ENCODE measurements at places on chromosomes 4 and X.

- no peak for DNase-seq
Observed at GRCh38 chr4:151860561-151861093, 99.8 kb upstream of the GATB start.

DNA sequence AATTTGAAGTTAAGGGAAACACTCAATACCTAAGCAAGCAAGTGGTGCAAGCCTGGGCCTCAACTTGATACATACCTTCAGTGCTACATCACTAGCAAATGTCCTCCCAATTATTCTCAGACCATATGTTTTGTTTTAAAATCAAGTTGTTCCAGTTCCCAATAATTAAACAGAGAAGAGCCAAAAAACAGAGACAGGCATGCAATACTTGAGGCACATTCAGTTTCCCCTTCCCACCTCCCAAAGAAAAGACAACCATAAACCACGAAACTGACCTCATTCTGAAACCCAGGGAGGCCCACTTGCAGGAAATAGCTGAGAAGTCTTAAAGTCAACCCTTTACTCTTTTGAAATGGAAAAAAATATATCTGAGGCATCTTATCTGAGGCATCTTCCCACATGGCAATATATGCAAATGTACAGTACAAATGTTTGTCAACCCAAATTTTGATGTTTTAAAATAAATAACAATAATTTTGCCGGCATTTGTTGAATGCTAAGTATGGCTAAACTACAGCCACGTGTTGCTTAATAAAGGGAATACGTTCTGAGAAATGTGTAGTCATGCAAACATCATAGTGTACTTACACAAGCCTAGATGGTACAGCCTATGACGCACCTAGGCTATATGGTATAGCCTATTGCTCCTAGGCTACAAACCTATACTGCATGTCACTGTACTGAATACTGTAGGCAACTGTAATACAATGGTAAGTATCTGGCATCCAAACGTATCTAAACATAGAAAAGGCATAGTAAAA, 147.5 kb downstream of the TSPAN5 start:
- DNase-seq = no peak

DNA sequence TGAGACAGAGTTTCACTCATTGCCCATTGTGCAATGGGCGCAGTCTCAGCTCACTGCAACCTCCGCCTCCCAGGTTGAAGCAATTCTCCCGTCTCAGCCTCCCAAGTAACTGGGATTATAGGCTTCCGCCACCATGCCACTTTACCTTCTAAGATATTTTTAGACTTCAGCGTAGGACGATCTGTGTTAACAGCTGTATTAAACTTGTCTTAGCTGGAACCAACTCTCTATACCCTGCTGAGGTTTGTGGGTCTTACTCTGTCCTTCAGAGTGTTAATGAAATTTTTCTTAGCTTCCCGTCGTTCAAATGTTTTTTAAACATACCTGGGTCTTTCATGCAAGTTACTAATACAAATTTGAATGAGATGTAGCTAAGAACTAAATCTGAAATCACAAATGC, 14.7 kb downstream of the TMEM165 start:
- DNase-seq = no peak

- DNase-seq = peak; percentile 60
Observed at GRCh38 chr4:111943796-111944203, 201.5 kb upstream of the FAM241A start.

DNA sequence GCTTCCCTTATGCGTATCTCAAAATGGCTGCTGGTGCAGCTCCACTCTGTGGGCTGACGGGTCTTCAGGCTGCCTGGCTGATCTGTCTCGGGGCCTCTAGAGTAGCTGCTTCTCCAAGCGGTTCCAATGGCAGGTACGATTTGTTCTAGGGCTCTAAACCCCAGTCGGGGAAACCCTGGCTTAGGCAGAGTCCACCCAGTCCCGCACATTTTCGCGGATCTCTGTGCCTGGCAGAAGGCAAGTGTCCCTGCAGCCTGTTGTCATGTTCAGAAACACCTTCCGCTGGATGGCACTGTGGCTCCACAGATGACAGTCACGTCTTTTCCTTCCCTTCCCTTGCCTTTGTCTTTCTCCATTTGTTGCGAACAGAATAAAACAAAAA, 54.4 kb downstream of the NBDY start:
- peak; percentile 78 for DNase-seq

DNA sequence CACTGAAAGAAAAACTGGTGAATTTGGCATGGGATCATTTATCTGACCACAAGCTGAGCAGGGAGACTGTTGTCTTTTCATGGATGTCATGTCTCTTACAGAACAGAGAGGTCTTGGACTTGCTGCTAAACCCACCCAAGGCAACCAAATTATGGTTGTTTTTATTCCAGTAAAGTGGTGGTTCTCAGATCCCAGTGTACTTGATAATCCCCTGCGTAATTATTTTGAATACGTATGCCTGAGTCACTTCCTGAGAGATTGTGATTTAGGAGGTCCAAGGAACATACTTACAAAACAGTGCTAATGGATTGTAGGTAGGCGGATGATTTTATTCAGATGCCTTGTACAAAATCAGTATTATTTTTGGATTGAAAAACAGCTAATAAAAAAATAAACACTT, 585.6 kb downstream of the IL1RAPL1 start:
- no peak for DNase-seq

DNA sequence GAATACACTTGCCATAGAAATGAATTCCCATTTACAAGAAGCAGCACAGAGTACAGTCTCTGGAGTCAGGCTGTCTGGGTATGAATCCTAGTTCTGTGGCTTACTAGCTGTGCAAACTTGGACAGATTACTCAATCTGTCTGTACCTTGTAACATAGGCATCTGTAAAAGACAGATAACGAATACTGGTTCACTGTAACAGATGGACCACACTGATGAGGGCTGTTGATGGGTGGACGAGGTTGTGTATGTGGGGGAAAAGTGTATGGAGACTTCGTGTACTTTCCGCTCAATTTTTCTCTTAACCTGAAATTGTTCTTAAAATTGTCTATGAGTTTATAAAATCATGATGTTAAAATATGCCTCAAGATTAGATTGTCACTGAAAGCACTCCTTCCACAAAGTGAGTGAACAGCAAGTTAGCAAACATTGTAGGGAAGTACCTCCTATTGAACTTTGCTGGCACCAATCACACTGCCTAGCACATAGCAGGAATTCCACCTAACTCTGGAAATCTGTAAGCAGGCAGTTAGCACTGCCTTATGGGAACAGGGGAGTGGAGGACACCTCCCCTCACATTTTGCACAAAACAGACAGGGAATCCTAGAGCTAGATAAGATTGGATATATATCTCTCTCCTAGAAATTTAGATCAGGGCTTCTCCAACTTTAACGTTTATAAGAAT, 6.5 kb upstream of the EXOSC9 start:
- DNase-seq = no peak

GRCh38 chr4:99714179-99714578, 56.6 kb upstream of the C4orf54 start:
- no peak for DNase-seq

GRCh38 chrX:4238916-4239315, 525.5 kb upstream of the PRKX start:
- DNase-seq = no peak

DNA sequence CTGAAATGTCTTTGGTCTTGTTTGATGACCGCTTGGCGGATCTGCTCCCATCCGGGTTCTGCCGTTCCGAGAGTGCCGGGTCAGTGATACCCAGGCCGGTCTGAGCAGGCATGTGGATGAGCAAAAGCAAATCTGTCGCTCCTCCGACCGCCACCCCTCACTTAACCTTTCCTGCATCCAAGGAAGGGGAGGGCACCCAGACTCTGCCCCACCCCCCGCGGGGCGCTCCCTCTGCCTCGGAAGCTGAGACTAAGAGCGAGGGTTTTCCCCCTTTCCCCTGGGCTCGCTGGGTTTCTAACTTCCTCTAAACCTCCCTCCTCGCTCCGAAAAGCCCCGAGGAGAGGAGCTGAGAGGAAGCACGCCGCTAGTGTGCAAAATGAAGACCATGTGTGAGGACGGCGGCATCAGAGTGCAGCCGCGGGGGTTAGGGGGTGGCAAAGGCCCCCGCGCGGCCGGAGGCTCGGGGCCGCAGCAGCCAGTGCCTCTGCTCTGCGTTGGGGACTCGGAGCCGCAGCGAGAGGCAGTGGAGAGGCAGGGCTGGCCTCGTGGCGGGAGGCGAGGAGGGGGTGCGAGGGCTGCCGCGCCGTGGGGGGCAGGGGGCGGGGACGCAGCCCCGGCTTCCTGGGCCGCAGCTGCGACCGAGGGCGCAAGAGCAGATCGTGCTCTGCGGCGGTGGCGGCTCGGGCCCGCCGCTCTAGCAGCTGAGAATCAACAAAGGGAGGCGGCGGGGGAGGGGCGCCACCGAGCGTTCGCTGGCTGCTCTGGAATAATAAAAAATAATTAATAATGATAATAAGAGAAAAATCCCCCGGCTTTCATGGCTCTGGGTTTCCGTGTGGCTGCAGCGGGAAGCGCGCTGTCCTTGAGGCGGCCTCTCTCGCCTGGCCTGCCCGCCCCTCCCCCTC, 55.8 kb upstream of the BCOR start:
- no peak for DNase-seq

- DNase-seq = no peak
Observed at GRCh38 chrX:110568441-110568840, 209.8 kb downstream of the RTL9 start.

DNA sequence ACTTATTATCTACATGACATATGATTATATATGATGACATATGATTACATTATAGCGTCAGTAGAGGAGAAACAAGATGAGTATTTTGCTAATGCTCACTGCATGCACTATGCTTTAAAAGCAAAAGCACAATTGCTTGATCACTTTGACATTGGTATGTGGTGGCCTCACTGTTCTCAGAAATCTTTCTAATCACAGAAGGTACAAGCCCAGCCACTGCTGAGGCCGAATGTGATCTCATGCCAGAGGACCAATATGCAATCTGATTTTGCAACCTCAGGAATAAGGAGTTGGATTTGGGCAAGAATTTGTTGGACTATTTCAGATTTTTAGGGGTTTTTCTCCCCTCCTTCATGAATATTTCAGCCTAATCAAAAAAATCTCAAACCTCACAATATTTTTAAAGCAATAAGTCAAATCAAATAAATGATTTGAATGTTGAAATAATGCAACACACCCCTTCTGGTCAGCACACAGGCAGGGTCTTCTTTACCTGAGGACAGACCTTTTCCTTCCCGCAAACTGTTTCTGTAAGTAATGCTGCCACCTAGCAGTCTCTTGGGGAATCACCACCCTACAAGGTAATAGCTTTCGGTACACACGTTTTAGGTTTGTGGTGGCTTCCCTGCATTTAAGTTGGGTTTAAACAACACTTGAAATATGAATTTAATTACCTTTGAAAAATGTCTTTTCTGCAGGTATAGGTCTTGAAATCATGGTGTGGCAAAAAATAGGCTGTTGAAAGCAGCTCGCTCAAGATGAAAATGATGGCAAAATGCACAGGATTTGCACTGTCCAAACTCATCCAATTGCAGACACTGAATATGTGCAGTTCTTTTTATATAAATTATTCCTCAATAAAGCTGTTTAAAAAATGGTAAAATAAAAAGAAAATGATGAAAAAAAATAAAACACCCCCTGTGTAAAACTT, 4.8 kb upstream of the CXCL13 start:
- DNase-seq = no peak

GRCh38 chrX:154748712-154749339, 2.1 kb downstream of the GAB3 start:
- no peak for DNase-seq

DNA sequence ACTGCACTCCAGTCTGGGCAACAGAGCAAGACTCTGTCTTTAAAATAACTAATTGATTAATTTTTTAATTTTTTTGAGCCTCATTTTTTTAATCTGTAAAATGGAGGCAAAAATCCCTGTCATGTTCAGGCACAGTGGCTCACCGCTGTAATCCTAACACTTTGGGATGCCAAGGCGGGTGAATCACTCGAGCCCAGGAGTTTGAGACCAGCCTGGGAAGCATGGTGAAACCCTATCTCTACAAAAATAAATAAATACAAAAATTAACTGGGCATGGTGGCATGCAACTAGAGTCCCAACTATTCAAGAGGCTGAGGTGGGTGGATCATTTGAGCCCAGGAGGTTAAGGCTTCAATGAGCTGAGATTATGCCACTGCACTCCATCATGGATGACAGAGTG, 15.4 kb downstream of the AMTN start:
- no peak for DNase-seq

DNA sequence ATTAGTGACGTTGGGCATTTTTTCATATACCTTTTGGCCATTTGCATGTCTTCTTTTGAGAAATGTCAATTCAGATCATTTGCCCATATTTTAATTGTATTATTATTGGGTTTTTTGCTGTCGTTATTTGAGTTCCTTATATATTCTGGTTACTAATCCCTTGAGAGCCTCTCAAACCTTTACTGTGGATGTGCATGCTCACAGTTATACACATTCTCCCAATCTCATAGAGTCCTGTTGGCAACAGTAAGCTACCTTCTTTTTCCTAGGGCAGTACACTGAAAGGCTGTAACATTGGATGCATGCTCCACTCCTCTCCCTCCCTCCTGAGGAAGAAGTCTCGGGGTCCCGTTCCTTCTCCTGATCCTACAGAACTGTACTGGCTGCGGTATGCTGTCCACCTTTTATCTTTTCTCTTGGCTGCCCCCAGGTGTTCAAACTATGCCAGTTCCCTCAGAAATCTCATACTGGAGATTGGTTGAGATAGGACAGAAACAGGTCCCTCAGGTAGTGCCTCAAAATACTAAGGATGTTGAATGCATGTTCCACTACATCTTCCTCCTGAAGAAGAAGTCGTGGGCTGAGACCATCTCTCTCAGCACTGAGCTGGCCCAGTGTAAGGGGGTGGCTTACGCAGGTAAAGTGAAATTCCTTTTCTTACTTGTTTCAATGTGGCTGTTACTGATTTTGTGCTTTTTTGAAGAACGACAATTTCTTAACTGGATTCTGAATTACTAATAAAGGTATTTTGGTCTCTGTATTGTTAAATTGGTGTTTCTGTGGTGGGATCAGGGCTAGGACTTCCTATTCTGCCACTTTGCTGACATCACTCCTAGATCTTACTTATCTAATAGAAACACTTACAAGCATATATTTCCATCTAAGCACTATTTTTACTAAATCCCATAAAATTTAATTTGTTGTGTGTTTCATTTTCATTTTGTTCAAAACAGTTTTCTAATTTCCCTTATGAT, 145.4 kb upstream of the HUWE1 start:
- no peak for DNase-seq

GRCh38 chr4:128853741-128854140, 44.2 kb downstream of the JADE1 start:
- no peak for DNase-seq
